ENCODE measurements at places on chromosomes 7 and 10.

DNA sequence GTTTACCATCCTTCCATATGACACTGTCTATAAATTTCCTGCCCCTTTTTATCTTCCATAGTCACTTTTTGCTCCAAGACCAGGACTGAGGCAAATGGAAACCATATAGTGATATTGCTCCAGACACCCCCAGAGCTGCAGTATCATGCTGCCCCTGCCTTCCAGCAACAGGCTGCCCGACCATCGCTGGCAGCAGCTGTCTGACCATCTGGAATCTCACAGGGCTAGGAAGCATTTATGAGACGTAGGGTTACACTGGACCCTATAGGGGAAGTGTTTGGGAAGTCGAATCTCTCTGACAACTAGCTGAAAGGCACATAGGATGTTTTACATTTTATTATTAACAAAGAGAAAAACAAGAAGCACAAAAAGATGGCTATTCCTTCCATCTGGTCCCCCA is 19.4 kb downstream of the ENO4 start:
- no peak for DNase-seq

DNA sequence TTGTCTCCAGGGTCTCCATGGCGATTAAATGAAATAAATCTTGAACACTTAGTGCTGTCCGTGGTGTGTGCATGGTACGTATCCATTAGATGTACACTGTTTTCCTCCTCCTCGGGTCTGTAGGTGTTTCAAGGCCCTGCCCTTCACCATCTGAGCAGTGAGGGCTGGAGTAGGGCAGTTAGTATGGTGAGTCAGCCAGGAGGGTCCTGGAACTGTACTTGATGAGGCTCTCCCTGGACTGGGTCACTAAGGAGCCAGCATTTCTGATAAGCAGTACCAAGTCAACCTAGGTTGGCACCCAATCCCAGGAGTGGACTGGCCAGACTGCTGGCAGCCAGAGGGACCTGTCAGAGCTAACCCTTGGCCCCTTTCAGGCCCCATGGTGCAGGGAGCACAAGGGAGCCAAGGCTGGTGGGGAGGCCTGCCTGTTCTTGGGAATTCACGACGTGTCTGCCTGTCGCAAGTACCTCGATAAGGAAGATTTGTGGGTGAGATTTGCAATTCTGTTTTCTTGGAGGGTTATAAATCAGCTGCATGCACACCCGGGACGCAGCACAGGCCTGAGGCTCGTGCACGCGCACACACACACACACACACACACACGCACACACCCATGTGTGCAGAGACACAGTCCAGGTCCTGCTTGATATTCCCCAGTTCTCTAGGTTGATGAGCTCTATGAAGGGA is 114.2 kb downstream of the ZMIZ1 start:
- no peak for DNase-seq

DNA sequence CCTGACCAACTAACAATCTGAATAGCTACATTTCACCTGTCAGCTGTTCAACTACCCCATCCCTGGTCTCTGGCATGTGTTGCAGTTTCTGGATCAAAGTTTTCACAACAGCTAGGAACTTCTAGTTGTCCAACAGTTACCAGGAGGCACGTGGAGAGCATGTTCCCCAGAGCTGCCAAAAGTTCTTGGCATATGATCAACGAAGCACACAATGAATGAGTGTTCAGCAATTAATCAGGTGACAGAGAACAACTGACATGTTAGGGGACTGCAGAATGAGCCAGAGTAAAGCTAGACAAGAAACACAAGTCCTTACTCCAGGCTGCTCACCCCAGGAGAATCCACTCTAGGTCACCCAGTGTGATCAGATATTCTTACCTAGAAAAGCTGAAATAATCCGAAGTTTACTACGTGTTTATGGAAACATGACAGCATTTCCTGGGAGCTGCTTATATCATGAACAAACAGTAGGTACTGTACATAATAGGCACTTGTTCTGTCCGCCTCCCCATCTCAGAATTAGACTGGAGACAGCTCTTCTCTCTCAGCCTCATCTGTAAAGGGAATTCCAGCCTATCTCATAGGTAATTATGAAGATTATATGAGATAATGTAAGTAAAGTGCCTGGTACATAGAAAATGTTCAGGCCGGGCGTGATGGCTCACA is 50.6 kb downstream of the ZNF438 start:
- no peak for DNase-seq

- no peak for DNase-seq
Measured at GRCh38 chr7:118110178-118110925, 73.6 kb upstream of the LSM8 start.

GRCh38 chr10:62095181-62096122 is 173.2 kb downstream of the RTKN2 start:
- no peak for DNase-seq

GRCh38 chr7:2070151-2070763 is 162.5 kb downstream of the MAD1L1 start:
- DNase-seq: no peak

- no peak for DNase-seq
Measured at GRCh38 chr7:6162331-6162620, 110.1 kb downstream of the CYTH3 start.

DNA sequence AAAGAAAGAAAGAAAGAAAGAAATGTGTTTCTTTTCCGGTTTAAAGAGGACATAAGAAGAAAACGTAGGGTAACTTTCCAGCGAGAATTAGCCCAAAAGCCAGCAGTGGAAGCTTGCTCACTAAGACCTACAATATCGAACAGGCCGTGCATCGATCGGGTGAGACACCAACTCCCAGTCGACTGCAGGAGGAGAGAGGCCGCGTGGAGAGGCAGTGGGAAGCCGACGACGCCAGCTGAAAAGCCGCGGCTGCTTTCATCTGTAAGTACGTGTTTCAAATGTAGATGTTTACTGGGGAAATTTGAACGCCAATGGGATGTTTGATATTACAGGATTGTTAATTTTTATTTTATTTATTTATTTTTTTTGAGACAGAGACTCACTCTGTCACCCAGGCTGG is 28.6 kb upstream of the GIMAP8 start:
- DNase-seq: no peak

DNA sequence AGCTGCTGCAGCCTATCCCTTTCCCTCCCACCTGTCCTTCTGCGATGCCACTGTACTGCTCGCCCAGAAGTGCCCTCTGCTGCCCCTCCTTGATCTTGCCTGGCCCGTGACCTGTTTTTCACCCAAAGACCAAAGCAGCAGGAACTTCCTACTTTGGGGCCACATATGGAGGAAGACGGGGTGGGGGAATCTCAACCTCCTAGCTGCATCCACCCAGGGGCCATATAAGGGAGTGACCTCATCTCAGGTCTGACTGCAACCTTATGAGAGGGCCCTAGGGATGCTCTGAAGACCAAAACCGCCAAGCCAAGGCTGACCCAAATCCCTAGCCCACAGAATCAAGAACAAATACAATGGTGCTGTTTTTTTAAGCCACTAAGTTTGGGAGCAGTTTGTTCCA is 15.7 kb downstream of the PRKCQ start:
- no peak for DNase-seq

DNA sequence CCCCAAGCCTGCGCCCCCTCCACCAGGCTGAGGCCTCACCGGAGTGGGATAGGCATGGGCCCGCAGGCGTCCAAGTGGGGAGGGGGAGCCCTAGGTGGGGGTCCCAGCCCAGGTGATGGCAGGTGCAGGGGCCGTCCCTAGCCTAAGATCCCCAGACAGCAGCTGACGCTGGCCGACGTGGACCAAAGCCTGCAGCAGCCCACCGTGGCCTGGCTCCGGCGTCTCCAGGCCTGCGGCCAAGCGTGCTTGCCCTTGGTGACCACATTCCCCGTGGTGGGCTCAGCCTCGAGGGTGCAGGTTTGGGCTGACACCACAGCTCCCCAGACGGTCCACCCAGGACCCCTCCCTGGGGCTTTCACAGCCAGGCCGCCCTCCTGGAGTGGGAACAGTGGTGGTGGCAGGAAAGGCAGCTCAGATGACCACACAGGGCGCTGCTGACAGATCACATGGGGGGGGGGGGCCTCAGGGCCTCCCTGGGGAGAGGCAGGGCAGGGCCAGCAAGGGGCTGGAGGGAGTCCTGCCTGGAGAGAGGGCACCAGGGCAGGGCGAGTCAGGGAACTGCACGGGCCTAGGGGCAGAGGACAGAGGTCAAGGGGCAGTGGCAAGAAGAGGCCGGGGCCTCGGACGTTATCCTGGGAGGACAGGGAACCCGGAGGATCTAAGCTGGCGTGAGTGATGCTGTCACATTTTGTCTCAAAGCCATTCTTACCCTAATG is 767 bp upstream of the ADAM8 start:
- DNase-seq: no peak

DNA sequence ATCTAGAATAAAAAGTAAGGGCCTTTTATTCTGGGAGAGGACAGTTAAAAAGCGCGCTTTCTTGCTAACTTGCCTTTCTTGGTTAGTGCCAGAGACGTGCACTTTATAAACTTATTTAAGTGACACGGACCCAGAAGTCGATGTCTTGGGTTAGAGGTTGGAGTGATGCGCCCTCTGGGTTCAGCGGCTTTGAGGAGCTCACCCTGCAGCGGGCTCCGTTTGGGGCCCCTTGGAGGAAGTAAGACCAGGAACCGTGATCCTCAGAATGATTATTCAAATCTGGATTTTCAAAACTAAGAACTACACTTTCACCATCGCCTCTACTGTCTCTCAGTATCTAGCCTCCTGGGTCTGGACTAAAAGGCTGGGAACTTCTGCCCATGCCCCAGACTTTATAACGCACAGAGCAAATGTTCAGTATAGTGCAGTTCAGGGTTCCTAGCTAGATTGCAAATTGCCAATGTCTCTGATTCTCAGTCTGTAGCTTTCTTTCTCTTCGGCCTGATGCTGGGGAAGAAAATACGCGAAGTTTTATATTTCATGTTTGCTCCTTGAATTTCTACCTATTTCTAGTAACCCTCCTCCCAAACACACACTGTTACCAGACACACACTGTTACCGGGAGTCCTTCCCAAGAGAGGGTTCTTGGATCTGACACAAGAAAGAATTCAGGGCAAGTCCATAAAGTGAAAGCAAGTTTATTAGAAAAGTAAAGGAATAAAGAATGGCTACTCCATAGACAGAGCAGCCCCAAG is 18.6 kb upstream of the SMO start:
- no peak for DNase-seq

DNA sequence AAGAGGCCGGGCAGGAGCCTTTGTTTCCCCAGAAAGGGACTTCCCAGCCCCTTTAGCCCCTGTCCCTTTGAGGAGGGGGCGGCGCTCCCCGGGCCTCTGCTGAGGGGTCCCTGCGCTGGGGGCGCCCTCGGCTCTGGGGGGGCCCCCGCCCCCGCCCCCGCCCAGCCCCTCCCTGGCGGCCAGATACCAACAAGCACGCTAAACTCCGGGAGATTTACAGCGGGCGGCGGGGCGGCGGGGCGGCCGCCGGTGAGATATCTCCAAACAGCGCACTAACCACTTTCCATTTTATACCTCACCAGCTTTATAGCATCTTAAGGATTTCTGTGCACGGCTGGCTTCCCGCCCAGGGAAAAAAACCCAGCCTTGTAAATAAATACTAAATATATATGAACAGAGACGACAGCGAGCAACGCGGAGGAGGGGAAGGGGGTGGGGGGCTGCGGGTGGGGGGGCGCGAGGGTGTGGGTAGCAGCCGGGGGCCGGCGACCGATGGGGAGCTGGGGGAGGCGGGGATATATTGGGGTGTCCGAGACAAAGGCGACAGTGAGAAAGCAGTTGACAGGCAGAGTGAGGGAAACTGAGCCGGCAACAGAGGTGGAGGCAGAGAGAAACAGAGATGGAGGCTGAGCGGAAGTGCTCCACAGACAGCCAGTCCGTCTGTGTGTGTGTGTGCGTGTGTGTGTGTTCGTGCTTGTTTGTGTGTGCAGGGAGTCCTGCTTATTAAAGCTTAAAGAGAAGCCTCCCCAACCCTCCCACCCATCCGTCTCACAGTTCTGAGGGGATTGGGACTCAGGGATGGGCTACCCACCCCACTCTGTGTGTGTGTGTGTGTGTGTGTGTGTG is 85.8 kb downstream of the HIF1AN start:
- no peak for DNase-seq

DNA sequence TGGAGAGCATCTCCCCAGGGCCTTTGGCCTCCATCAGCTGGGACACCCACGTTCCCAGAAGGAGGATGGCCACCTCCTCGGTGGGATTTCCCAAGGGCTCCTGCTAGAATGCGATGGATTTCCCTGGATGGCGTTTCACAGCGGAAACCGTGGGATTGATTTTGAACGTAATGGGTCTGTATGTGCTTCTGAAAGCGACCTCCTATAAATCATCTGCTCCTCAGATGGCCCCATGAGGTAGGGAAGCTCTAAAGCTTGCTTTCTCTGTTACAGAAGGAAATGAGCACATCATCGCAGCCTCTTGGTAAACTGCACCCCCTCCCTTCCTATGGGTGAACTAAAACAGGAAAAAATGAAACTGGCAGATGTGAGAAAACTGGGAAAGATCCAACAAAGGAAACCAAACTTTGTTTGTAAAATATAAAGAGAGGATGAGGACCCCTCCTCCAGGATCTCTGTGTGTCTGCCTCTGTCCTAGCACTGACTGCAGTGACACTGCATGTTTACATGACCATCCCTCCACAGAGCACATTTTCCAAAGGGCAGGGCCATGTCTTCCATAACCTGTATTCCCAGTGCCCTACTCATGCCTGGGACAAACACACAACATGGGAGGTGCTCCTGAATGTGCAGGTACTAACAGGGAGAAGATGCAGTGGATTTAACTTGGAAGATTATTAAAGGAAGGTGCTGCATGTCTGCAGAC is 57.6 kb downstream of the LYZL1 start:
- no peak for DNase-seq

GRCh38 chr7:35988105-35988504 is 164.9 kb upstream of the EEPD1 start:
- no peak for DNase-seq

GRCh38 chr7:33334349-33334748 is 205.0 kb downstream of the BBS9 start:
- no peak for DNase-seq

Measured in HS-27A (cell line).